NCI-H2029 treated with DMSO at 0.1 percent for 48 hours (cell line): ENCODE measurements at places on chromosomes 4 and X.

DNA sequence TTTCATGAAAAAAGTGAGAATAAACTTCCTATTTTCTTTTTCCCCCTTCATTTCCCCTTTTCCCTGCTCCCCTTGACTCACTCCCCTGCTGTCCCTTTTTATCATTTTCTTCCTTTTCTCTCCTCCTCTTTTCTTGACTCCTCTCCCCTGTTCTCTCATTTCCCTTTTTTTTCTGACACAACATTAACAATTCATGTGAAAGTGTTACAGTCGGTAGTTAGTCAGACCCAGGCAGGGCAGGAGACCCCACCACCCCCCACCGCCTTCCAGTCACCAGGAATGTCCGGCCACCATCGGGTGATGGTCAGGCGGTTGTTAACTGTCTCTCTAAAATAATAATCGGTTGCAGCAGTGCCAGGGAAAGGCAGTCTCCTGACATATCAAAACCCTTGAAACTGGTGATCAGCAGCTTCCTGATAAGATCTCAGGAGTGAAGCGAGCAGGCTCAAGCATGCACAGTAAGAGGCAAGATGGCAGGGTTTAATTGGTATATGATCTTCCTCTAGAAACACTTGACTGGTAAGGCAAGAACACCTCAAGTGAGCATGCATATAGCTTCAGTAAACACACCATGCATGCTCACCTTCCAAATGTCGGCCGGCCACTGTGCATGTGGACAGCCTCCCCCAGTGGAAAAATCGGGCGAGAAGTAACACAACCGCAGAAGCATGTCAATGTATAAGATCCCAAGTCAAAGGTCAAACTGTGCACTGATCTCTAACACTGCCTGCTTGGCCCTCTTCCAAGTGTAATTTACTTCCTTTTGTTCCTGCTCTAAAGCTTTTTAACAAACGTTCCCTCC lies 191.4 kb downstream of the NDST4 start:
- DNase-seq = peak; percentile 54

DNA sequence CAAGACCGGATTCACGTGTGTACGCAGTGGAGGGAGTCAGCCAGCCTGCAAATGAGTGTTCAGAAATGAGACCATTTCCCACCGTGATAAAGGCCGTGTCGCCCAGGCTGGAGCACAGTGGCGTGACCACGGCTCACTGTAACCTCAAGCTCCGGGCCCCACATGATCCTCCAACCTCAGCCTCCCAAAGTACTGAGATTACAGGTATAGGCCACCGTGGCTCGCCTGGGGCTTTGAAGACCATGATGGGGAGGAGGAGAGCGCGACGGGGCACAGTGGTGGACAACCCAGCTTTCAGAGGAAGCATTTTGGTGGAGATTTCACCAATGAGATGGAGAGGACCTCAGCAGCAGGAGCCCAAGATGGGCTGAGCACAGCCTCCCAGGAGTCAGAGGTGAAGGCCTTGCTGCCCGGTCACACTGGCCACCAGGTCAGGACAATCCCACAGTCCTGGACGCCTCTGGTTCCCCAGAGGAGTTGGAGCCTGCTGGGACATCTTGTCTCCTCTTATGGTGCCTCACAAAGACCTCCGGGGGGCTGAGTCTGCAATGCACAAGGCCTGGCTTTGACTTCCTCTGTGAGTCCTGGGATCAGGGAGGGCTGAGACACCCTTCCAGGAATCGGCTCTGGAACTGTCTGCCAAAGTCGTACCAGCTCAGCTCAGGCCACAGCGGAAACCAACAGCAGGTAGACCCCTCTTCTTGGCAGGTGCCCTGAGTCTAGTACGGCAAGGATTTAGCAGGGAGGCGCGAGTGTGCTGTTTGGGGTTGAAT lies 22.4 kb upstream of the MXD4 start:
- DNase-seq = no peak

GRCh38 chr4:121784975-121785374 lies 16.1 kb upstream of the EXOSC9 start:
- no peak for DNase-seq

- no peak for DNase-seq
These were observed 6.1 kb upstream of the HGFAC start for GRCh38 chr4:3435686-3435956.

DNA sequence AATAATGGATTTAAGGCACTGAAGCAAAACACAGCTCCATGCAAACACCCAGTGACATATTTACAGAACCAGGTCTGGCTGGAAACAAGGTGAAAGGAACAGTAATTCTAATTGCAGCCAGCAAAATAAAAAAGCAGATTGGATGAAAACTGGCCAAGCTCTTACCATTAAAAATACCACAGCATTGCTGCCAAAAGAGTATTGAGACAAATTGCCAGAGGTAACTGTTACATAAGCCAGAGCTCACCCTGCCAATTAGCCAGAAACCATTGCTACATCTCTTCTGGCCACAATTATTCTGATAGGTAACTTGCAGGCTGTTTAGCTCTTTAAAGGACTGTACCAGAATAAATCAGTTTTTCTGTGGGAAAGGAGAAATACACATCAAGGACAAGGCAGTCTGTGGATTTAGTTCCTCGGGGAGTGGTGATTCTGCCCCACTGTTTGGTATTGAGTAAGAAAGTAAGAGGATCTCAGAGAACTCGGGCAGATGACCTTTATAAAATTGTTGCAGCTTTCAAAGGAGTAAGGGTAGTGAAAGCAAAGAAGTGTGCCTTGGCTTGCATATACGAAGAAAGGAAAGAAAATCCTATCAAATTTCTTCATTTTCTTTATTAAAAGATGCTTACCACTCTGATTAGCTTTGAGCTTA lies 369.5 kb downstream of the PPP3CA start:
- peak; percentile 7 for DNase-seq

GRCh38 chr4:141497627-141498026 lies 138.8 kb upstream of the IL15 start:
- DNase-seq = no peak

- DNase-seq = no peak
These were observed 51.2 kb downstream of the DCX start for GRCh38 chrX:111360839-111361238.

- no peak for DNase-seq
These were observed 77.4 kb upstream of the AGA start for GRCh38 chr4:177519481-177520260.

GRCh38 chr4:81622028-81622427 lies 150.3 kb upstream of the RASGEF1B start:
- no peak for DNase-seq

DNA sequence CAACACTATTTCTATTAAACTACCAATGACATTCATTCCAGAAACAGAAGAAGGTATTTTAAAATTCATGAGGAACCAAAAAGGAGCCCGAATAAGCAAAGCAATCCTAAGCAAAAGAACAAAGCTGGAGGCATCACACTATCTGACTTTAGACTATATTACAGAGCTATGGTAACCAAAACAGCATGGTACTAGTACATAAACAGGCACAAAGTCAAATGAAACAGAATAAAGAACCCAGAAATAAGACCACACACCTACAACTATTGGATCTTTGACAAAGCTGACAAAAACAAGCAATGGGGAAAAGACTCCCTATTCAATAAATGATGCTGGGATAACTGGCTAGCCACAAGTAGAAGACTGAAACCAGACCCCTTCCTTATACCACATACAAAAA lies 122.3 kb downstream of the ITIH6 start:
- DNase-seq = no peak

DNA sequence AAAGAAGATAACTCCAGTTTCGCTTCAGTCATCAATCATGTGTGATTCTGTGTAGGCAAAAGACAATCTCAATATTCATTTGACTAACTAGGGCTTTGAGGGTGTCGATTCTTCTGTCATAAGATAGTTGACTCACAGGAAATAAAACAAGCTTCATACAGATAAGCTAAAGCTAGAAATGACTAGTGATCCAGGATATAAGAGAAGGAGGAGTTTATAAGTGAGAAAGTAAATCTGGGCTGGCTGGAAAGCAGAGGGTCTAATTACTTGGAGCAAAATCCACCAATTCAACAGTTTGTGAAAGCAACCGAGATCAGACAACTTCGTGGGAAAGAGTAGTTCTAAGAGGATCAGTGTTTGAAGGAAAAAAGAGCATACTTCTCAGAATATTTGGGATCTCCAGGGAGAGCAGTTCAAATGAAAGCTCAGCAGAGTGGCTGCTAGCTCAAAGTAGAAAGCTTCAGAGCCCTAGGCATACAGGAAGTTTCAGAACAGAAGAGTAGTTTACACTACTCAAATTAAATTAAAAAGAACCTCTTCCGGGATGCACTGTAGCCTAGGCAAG lies 429.3 kb downstream of the INPP4B start:
- DNase-seq = no peak

DNA sequence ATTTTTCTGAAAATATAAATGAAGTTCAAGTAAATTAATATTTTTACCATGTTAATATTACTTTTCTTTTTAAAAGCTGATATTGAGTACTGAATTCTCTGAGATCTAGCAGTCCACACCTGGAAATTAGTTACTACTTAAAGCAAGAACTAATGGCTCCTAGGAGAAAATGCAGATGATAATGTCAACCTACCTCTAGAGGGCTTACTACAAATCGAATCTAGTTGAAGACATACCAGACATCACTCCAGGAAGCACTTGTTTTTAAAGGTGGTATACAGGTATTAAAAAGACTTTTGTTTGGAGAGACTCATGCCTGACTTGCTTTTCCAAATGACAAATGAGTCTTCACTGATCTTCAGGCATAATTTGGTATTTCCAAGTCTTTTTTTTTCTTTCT lies 516.4 kb upstream of the BOD1L1 start:
- DNase-seq = no peak

DNA sequence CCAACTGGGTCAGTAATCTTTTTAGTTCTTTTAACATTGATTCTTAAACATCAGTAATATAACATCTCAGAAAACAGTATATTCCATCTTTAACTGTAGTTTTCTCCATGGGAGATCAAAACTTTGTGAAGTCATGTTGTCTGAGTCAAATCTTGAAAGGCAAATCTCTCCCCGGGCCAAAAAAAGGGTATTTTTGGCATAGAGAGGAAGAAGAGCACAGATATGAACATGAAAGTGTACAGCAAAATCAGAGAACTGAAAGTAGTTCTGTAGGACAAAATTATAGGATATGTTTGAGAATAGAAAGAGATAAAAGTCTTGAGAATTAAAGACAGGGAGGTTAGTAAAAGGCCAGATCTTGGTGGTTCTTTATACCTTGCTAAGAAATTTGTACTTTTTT lies 176.4 kb upstream of the GYPA start:
- DNase-seq = no peak

- DNase-seq = no peak
These were observed 162.2 kb upstream of the FTHL17 start for GRCh38 chrX:31233941-31234496.

DNA sequence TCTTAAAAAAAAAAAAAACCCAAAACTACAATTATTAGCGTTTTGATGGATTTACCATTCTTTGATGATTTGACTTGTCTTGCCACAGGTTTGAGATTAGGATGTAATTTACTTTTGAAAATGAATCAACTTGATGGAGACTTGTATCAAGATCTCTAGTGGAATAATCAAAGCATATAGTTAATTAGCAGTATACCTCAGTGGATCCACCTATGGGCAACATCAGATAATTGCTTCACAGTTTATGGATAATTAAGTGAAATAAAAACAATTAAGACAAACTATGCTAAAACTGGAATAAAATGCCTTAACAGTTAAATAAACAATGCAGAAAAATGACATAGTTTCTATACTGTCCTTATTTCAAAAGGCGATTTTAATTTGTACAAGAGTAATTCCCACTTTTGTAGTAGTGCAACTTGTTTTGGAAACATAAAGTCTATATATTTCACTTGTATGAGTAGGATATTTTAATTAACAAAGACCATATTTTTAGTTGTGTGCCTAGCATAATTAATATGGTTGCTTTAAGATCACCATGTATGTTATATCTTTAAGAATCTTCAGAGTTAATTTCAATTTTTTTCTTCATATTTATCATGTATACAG lies 4.2 kb downstream of the CPEB2 start:
- DNase-seq = no peak

GRCh38 chr4:181855307-181855706 lies 387.9 kb upstream of the TENM3 start:
- no peak for DNase-seq

DNA sequence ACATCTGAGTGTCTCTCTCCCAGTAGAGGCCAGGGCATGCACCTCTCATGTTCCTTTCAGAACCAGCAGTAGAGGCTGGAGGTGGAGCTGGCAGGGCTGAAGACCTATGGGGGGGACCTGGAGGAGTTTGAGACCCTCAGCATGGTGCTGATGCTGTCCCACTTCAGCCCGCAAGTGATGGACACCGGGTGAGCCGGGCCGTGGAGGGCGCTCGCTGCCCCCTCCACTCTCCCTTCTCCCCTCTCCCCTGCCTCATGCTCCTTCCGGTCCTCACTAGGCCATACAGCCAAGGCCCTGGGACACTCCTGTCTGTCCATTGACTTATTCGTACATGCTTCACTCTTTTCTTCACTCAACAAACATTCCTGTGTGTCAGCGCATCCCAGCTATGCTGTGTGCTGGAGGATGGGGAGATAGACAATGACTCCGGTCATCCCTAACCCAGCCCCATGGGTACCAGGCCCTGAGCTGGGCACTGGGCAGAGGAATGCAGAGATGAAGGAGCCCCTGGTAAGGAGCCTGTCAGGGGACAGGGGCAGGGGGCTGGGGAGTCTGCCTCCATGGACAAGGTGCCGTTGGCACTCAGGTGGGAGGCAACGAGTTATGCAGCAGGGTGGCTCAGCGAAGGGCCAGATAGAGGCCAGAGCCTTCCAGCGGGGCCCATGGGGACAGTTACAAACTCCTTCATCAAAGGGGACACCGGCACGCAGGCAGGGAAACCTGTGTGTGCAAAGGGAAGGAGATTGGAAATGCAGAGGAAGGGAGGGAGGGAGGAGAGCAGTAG lies 28.4 kb upstream of the WFS1 start:
- no peak for DNase-seq

GRCh38 chrX:14528629-14529289 lies 577 bp upstream of the GLRA2 start:
- no peak for DNase-seq

- DNase-seq = no peak
These were observed 33.8 kb upstream of the ARMCX2 start for GRCh38 chrX:101693476-101693875.

- DNase-seq = no peak
These were observed 244.2 kb upstream of the MAB21L2 start for GRCh38 chr4:150337734-150338133.

- no peak for DNase-seq
These were observed 365.5 kb downstream of the CXXC4 start for GRCh38 chr4:104129243-104129642.

DNA sequence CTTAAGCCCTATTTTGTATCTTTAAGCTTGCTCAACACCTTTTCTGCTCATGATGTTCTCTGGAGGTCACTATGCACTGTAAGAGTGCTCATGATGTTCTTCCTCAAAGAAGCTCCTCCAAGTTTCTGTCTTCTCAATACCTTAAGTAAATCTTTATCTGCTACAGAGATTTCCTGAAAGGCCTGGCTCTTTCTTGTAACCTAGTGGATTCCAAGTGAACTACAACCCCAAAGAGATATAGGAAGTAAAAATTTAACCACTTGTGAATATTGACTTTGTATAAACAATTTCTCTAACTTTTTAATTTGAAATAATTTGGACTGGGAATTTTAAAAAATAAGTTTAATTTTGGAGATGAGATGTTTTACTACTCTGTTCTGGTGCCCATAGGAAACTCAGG lies 39.3 kb upstream of the XK start:
- DNase-seq = no peak

- DNase-seq = no peak
These were observed 225.8 kb upstream of the SFRP2 start for GRCh38 chr4:154014407-154015321.

GRCh38 chr4:158936238-158936637 lies 166.6 kb upstream of the RAPGEF2 start:
- DNase-seq = no peak

- DNase-seq = no peak
These were observed 231.9 kb upstream of the BCOR start for GRCh38 chrX:40329616-40330015.
